Stimulated activated naive CD4-positive, alpha-beta T cell treated with Interleukin-2 at 50 U/mL for 16 hours (primary cell): ENCODE measurements at places on chromosomes 12 and 14.

GRCh38 chr12:6786416-6787094, 2.8 kb upstream of the CD4 start:
- no peak for DNase-seq

DNA sequence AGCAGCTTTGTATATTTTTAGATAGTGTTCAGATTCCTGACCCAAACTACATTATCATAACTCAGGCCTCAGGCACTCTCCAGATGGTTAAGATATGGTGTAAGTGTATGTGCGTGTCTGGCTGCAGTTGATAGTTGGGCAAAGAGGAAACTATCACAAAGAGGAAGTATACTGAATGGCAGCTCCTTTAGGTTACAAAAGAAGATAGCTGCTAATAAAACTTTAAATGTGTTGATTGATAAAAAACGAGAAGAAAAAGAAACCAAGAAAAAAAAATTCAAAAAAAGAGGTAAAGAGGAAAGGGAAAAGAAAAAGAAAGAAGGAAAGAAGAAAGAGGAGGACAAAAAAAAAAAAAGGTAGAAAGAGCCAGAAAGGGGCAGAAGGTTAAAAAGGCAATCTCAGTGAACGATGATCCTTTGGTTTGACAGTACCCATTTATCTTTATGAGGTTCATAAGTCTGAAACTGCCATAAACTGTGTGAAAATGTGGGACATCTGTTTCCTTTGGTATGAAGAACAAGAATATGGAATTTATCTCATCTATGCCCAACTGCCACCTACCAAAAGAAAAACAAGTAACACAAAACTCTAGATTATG, 42.2 kb downstream of the TAOK3 start:
- DNase-seq, result no peak

DNA sequence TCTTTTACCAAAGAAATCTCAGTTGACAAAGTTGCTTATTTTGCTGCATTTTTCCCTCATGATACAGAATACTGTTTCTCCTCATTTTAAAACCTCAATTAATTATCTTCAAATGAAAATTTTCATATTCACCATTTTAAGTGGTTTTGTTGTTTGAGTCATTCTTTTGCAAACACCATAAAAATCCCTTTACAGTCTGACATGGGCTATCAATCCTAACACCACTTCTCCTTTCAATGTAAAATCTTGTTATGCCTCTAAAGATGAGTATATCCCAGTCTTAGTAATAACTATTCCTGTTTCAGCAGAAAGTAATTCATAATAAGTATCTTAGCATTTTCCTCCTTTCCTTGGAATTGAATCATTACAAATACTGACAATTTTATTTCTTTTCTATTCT, 192.2 kb downstream of the SYT1 start:
- no peak for DNase-seq

GRCh38 chr12:50786498-50787231, 22.8 kb downstream of the ATF1 start:
- DNase-seq, result no peak

- DNase-seq, result no peak
Observed at GRCh38 chr12:32839828-32840227, 56.7 kb downstream of the PKP2 start.

DNA sequence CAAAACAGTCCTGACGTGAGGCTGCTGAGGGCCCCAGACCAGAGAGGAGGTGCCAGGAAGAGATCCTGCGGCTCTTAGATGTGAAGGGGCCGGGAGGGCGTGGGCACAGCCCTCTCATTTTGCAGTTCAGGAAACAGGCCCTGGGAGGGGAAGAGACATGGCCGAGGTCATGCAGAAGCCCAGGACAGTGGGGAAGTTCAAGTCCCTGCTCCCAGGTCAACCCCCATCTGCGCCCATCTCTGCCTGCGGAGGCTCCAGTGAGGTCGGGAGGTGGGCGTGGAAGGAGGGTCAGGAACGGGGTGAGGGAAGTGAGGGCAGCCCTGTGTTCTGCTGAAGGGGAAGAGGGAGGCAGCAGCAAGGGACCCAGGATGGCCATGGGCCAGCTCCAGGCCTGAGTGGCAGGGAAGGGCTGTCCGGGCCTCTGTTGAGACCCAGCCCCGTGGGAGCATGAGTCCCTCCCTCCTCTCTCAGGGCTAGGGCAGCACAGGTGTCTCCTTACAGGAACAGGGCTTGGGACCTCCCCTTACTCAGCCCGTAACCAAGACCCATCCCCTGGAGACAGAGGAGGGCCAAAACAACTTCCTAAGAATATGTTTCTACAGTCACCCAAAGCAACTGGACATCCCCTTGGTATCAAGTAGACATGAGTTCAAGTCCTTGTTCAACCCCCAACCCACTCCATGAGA, 90.8 kb downstream of the LGMN start:
- DNase-seq, result no peak

DNA sequence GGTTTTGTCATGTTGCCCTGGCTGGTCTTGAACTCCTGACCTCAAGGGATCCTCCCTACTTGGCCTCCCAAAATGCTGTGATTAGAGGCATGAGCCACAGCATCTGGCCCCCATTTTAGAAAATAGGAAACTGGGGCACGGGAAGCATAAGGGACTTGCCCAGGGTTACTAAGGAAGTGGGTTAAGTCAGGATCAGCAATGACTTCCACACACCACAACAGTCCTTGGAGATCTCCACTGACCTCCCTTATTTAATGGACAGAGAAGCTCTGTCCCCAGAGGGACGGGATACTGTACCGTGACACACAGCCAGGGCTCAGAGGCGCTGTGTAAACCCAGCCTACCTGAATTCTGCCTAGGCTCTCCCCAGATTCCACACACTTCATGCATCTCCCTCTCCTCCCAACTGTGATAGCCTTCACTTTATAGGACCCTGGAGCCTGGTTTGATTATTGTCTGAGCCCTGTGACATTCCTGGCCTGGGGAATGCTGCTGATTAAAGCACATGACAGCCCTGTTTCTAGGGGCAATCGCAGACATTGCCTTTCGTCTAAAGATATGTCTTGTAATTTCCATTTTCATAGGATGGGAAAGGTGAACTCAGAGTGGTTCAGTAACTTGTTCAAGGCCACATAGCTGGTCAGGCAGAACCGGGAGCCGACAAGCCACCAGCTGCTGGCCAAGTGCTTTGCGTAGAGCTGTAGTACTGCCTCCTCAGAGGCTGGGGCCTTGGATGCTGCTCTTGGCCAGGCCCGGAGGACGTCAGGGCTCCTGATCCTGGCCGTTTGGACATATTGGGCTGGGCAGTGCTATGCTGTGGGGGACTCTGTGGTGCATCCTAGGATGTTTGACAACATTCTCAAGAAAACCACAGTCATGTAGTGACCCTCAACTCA, 20.8 kb downstream of the SERPINA1 start:
- no peak for DNase-seq

DNA sequence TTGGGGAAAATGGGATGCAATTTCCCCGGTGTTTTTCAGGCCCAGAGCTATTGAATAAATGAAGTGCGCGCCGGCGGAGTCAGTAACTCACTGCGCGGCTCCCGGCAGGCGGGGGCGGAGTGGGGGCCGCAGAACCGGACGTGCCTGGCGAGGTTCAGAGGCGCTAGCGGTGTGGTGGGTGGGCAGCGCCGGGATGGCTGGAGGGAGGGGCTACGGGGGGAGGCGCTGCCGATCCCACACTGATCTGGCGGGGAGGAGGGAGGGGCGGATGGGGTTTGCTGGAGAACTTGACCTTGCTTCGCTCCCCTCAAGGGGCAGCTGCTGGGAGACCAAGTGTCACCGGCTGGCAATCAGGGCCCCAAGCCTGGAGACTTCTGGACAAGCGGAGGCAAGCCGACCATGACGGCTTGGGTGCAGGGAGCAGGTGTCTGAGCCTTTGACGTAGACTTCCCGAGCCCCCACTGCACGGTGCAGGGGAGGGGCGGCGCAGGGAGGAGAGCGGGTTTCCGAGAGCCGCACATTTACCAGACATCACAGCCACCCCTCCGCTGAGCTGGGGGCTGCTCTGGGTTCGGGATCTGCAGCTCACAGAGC, 174.1 kb upstream of the RTL1 start:
- no peak for DNase-seq
